Adrenal gland (tissue), 19 donors: ENCODE measurements at places on chromosomes 16 and 17. TPM values are rescaled to one million over a fixed set of nuclear protein-coding genes. Genes with fewer than 3 reads are reported as not detected.

ARL5C gene
- not detected for total RNA-seq

TXNL4B gene
- total RNA-seq, result 14.1 TPM

MSLN gene
- 0.46 TPM for total RNA-seq

SLC43A2 gene
- total RNA-seq, result 32.5 TPM

IGSF6 gene
- total RNA-seq, result 9.8 TPM

KRTAP1-5 gene
- total RNA-seq, result not detected

OR1D2 gene
- total RNA-seq, result not detected

ENPP7 gene
- total RNA-seq, result 0.39 TPM

ASGR2 gene
- not detected for total RNA-seq

MRPS7 gene
- total RNA-seq, result 66.2 TPM

CACNG5 gene
- not detected for total RNA-seq

KRTAP2-2 gene
- not detected for total RNA-seq

KRTAP1-1 gene
- total RNA-seq, result not detected

ADGRG3 gene
- total RNA-seq, result 0.14 TPM

OR1A1 gene
- total RNA-seq, result not detected

OTOA gene
- total RNA-seq, result 15.7 TPM

GRCh38 chr16:85754413-85754812 lies 3.5 kb upstream of the C16orf74 start:
- no peak for DNase-seq

DNA sequence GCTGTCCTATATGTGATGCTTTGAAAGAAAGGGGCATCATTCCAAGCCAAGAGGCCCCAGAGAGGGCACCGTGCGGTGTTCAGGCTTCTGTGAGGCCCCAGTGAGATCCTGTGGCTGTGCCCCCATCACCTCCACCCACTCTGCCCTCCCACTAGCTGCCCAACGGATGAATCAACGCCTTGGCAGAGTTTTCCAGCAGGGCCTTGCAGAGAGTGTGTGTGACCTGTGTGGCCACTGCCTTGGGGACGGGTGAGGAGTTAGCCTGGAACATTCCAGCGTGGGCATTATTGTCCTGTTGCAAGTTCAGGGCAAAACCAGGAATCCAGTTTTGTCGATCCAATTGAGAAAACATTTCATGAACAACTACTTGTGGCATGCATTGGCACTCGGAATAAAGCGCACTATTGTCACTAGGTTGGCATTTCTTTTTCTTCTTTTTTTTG lies 53.7 kb downstream of the SF3B3 start:
- peak; percentile 81 for DNase-seq

GRCh38 chr16:84292011-84292410 lies 2.7 kb upstream of the WFDC1 start:
- DNase-seq, result no peak

DNA sequence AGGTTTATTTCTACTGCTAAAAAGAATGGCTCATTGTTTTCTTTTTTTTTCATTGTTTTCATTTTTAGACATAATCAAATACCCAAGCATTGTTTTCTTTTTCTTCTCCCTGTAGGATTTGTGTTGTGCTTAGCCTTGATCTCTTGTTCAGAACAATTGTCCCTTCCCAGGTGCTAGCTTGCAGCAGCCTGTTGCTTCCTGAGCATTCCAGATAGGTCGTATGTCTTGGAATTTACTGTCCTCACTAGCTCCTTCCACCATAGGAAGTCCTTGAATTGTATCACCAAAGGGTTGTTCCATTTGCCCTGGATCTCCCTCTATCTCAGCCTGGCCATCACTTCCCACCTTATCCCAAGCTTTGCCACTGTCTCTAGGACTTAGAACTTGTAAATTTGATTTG lies 10.0 kb upstream of the VPS4A start:
- no peak for DNase-seq

GRCh38 chr16:23768581-23768980 lies 13.8 kb downstream of the CHP2 start:
- DNase-seq, result no peak

GRCh38 chr17:46273541-46274236 lies 21.2 kb upstream of the LRRC37A start:
- DNase-seq, result no peak

DNA sequence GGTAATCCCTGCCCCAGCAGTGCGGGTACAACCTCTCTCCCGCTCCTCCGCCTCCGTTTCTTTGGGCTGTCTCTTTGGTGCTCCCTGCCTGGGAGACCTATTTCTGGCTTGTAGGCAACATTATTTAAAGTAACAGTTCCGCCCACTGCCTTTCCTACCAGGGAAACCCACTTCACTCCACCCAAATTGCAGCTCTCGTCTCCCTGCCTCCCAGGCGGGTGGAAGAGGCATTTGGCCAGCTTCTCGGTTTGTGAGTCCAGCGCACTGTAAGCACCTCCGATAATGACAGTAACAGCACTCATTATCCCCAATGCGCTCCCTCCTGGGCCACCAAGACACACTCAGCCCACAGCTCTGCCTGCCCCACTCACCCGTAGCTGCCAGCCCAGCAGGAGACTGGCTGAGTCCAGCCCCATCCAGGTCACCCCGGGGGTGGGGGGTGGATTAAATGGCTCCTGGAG lies 165.1 kb upstream of the CDC42EP4 start:
- DNase-seq, result no peak

DNA sequence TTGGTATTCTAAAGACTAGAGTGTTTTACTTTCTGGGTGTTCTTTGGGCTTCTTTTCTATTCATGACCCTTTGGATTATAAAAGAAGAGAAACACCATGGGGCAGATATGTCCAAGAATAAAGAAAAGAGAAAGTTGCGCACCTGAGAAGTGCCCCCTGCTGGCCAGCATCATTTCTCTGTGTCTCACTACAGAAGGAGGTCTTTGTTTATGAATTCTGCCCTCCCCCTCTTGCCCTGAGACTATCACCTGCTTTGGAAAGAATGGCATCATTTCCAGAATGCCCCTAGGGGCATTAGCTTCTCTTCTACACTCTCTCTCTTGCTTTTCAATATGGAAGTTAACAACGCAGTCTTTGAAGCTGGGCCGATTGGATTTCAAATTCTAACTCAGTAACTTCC lies 45.0 kb downstream of the CDH13 start:
- no peak for DNase-seq

DNA sequence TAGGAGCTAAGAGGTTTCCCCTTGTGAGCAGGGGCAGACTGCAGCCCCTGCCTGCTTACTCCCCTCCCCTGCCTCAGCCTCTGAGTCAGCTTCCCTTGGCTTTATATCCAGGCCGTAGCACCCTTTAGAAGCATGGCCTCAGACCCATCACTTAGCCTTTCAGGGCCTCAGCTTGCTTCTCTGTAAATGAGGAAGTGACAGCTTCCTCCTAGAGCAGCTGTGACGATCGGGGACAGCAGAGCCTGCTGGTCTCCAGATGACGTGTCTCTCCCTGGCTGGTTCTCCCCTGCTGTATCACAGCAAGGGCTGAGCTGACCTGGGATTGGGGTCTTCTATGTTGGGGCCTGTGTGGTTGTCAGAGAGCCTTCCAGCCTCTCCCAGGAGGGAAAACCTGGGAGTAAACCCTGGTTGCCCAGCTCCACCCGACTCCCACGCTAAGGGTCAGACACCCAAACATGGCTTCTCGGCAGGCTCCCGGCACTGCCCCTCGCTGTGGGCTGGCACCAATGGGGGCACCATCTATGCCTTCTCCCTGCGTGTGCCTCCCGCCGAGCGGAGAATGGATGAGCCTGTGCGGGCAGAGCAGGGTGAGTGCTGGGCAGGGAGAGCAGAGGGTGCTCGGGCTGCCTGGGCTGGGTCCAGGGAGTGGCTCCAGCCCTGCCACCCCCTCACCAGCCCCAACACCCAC lies 16.3 kb upstream of the MYO15B start:
- DNase-seq, result peak; percentile 67

GRCh38 chr17:58311429-58311894 lies 17.1 kb downstream of the TSPOAP1 start:
- no peak for DNase-seq

GRCh38 chr17:20156196-20157000 lies 147.2 kb downstream of the SPECC1 start:
- DNase-seq, result peak; percentile 38

- no peak for DNase-seq
Measured at GRCh38 chr16:67364600-67365235, 28.6 kb downstream of the TPPP3 start.

GRCh38 chr17:32440722-32441121 lies 3.6 kb upstream of the PSMD11 start:
- DNase-seq, result no peak

GRCh38 chr16:72677662-72678447 lies 370.1 kb downstream of the ZFHX3 start:
- no peak for DNase-seq

DNA sequence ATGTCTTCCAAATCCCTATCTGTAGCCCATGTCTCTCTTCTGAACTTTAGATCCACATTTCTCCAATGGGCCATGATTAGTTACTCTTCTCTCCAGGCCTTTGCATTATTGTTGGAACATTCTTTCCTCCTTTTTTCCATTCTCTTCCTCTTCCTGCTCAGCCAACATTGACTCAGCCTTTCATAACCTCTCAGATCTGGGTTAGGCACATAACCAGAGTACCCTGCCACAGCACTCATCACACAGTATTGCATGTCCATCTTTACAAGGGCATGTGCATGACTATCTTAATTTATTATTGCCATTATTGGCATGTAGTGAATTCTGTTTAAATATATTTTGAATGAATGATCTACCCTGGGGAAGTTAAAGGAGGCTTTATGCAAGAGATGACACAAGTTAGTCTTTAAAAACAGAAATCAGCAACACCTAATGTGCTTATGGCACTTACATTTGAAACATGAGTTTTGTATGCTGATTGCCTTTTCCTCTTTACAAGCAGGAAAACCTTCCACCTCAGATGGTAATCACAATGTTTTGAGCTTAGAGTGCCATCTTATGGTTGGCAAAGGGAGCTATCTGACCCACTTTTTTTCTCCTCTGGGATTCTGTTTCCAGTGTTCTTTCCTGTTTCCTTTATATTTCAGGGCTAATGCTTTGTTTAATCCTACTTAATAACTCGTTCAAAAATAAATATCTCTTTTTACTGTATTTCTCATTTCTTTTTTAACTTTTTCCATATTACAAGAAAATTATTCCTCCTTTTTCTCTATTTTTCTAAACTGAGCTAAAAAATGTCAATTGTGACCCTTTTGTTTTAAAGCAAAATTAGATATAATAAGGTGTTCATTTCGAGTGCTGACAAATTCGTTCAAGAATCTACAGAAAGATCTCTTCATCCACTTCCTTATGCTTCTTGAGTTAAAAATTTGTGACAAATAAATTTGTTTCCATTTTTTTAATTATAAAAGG lies 151.0 kb upstream of the RBL2 start:
- no peak for DNase-seq

- DNase-seq, result no peak
Measured at GRCh38 chr17:77529328-77529650, 388.5 kb downstream of the SEC14L1 start.

- no peak for DNase-seq
Measured at GRCh38 chr17:68972119-68972704, 17.0 kb upstream of the ABCA8 start.

GRCh38 chr17:28326114-28326513 lies 7.1 kb downstream of the TMEM97 start:
- DNase-seq, result no peak

DNA sequence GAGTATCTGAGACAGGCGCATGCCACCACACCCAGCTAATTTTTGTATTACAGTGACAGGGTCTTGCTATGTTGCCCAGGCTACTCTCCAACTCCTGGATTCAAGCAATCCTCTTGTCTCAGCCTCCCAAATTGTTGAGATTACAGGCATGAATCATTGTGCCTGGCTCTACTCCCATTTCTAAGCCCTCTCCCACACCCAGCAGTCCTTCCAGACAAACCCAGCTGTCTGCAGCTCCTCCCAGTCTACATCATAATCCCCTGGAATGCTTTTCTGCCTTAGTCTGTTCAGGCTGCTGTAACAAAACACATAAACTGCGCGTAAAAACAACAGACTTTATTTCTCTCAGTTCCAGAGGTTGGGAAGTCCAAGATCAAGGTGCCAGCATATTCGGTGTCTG lies 144.5 kb downstream of the GRIN2A start:
- DNase-seq, result no peak
